HT-29 (cell line): ENCODE measurements at places on chromosomes 11 and 22.

DNA sequence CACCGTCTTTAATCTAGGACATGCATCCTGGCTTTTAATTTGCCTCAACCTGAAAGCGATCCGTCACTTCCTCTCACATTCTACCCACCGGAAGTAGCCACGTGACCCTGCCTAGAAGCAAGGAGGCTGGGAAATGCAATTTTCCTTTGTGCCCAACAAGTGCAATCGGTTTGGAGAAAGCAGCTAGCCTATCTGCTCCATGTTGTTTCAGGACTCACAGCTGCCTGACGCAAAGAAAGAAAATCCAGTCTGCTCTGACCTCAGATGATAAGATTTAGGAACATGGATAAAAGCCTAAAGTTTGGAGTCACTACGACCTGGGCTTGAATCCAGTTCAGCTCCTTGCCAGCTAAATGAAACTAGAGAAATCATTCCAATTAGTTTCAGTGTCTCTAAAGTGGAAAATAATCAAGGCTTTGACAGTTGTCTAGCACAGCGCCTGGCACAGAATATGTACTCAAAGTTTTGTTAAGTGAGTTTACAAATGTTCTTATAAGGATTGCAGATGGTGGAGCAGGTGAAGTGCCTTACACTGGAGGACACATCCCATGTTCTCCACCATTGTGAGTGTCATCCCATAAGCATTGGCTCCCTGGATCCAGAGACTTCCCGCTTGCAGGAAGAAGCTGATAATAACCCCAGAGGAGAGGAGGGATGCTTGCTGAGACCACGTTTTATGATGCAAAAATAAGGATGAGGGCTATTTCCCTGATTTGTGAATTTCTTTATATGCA is 553.7 kb downstream of the MN1 start:
- DNase-seq, result no peak

- no peak for DNase-seq
These were observed 57.5 kb downstream of the TIMP3 start for GRCh38 chr22:32858957-32859356.

- DNase-seq, result no peak
These were observed 25.0 kb upstream of the RPS13 start for GRCh38 chr11:17102462-17102861.

GRCh38 chr11:110092111-110092514 is 1.1 kb upstream of the ZC3H12C start:
- peak; percentile 9 for DNase-seq

DNA sequence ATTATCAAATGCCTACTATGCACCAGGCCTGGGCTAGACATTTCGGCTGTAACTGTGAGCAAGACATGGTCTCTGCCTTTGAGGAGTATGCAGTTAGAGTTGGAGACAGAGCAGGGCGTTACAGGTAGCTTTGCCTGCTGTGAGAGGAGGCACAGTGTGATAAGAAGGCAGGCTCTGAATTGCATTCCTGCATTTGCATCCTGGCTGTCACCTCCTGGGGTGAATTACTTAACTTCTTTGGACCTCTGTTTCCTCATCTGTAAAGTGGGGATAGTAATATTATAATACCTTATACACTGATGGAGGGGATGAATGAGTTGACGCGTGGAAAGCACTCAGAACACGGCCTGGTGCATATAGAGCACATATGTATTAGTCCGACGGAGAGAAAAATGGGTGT is 118.1 kb upstream of the ARHGAP20 start:
- no peak for DNase-seq

GRCh38 chr22:25540166-25540907 is 24.1 kb upstream of the GRK3 start:
- no peak for DNase-seq

GRCh38 chr11:16421826-16422225 is 65.5 kb upstream of the SOX6 start:
- DNase-seq, result no peak

DNA sequence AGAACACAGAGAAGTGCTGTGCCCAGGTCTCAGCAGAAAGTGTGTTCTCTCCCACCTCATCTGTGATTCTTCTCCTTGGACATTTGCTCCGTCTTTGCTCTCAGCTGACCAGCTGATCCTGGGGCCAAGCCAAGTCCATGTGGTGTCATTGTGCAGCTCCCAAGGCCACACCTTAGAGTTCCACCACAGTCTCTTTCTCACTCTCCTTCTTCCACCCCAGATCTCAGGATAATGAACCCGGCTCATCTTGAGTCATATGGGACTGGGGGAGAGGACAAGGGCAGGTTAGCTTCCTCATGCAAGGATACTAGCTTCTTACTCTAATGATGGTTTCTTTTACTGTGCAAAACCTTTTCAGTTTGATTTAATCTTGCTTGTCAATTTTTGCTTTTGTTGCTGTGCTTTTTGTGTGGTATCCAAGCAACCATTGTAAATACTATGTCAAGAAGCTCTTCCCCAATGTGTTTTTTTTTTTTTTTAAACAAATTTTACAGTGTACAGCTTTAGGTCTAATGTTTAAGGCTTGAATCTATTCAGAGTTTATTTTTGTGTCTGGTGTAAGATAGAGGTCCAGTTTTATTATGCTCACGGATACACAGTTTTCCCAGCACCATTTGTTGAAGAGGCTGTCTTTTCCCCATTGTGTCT is 75.0 kb upstream of the OR4B1 start:
- DNase-seq, result peak; percentile 27

DNA sequence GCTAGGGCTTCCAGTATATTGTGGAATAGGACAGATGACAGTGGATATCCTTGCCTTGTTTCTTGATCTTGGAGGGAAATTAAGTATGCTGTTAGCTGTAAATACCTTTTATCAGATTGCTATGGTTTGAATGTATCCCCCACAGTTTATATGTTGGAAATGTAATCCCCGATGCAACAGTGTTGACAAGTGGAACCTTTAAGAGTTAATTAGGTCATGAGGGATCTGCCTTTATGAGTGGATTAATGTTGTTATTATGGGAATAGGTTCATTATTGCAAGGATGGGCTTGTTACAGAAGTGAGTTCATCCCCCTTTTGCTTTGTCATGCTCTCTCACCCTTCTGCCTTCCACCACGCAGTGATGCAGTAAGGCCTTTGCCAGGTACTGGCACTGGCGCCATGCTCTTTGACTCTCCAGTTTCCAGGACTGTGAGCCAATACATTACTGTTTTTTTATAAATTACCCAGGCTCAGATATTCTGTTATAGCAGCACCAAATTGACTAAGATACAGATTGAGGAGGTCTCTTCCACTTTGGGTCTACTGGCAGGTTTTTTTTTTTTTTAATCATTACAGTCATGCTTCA is 16.4 kb downstream of the CABIN1 start:
- DNase-seq, result no peak

- DNase-seq, result no peak
These were observed 6.2 kb downstream of the PICALM start for GRCh38 chr11:86062719-86063118.
